ENCODE measurements at places on chromosomes 13 and 19. TPM values are rescaled to one million over a fixed set of nuclear protein-coding genes. Genes with fewer than 3 reads are reported as not detected.
A peak's percentile ranks its signal among the peaks of the same experiment; 100 is the strongest.

GRCh38 chr13:104757712-104758111 is 1691.5 kb upstream of the SLC10A2 start:
- no peak overlapping the region for H3K4me3 ChIP-seq
- H3K27ac ChIP-seq, result no peak overlapping the region
- DNase-seq, result no peak

CRTC1 gene
- 5.8 TPM for total RNA-seq

DNA sequence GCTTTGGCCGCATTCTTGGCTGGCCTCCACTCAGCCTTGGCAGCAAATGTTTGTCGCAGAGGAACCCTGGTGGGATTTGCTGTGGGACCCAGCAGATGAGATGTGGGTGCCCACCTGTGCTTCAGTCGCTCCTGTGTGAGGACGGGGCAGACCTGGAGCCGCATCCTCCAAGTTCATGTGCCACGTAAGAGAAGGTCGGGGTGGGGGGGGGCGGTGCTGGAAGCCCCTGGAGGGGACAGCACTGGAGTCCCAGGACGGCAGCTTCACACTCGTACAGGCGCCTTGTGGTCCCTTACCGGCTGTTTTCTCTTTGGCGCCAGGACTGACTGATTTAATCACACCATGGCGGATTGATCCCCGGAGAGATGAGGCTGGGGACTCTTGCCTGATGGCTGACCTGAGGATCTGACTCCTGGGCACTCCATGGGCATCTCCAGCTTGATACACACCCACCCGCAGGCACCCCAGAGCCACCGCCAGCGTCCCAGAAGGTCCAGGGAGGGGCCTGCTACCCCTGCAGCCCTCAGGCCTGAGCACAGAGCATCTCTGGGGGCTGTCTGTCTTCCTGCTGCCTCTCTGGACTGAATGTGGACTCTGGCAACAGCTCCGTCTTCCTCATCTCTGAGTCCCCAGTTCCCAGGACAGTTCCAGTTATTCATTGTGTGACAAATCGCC is 10.0 kb upstream of the GRTP1 start:
- no peak overlapping the region for H3K27ac ChIP-seq
- no peaks in the 10 kb centered on the region for H3K27me3 ChIP-seq
- no peaks in the 10 kb centered on the region for H3K36me3 ChIP-seq
- H3K4me1 ChIP-seq, result no peaks in the 10 kb centered on the region
- no peak for DNase-seq
- H3K4me3 ChIP-seq, result no peak overlapping the region

PKN1 gene
- total RNA-seq, result 111 TPM

DNA sequence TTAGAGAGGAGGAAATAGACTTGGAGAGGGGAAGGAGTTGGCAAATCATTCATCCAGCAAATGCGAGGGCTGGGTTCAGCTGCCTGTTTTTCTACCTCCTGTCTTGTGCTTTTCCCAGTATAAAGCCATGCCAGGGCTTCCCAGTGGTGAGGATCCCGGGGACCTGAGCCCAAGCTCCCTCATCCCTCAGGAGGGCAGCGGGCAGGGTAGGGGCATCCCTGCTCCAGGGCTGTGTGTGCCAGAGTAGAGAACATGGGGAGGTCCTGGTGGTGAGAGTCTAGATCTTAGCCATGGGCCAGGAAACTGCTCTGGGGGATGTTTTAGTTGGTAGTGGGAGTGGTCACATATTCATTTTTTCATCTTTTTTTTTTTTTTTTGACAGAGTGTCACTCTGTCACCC is 43.6 kb downstream of the GPR12 start:
- H3K4me3 ChIP-seq, result no peak overlapping the region
- no peaks in the 10 kb centered on the region for H3K27me3 ChIP-seq
- H3K27ac ChIP-seq, result no peak overlapping the region
- no peaks in the 10 kb centered on the region for H3K4me1 ChIP-seq

GRCh38 chr19:55669418-55670279 is 5.4 kb upstream of the EPN1 start:
- H3K4me3 ChIP-seq, result no peak overlapping the region
- H3K27me3 ChIP-seq, result no peaks in the 10 kb centered on the region
- no peaks in the 10 kb centered on the region for H3K4me1 ChIP-seq

MEIOSIN gene
- total RNA-seq, result 0.78 TPM

DNA sequence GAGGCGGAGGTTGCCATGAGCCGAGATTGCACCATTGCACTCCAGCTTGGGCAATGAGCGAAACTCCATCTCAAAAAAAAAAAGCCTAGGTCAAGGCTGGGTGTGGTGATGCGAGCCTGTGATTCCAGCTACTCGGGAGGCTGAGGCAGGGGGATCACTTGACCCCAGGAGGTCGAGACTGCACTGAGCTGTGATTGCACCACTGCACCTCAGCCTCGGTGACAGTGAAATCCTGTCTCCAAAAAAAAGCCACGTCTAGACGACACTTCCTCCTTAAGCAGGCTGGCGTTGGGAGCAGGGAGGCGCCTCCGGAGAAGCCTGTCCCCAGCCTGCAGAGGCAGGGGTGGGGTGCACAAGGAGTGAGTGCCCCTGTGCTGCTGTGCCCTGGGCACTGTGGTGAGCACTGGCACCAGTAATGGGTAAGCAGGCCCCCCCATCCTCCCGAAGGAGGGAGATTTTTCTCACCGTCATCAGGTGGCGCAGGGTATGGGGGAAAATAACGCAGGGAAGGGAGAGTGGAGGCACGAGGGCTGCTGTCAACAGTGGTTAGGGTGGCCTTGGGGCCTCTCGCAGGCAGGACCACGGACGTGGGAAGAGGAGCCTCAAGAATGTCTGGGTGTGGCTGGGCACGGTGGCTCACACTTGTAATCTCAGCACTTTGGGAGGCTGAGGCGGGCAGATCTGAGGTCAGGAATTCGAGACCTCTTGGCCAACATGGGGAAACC is 706 bp downstream of the P2RY11 start:
- H3K36me3 ChIP-seq, result peaks cover 73% of the 10 kb centered on the region
- H3K27me3 ChIP-seq, result no peaks in the 10 kb centered on the region
- H3K4me1 ChIP-seq, result peaks cover 17% of the 10 kb centered on the region
- no peak overlapping the region for H3K27ac ChIP-seq

DNA sequence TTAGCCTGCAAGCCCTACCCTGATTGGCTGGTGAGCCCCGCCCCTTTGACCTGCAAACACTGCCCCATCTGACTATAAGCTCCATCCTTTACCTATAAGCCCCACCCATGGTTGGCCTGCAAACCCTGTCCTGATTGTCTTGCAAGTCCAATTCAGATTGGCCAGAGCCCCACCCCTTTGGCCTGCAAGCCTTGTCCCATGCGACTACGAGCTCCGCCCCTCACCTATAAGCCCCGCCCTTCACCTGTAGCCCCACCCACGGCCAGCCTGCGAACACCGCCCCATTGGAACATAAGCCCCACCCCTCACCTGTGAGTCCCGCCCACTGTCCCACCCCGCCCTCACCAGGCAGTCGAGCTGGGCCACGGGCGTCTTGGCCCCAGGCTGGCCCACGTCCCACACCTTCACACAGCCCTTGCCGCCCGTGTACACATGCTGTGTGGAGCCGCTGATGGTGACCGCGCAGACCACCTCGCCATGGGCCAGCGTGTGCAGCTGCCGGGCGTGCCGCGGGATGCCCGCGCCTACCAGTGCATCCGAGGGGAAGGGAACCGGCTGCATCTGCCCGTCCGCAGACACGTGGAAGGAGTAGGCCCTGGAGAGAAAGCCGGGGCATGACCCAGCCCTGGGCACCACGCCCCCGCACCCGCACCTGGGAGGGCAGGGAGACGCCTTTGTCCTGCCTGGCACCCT is 22.9 kb downstream of the TLE2 start:
- no peak overlapping the region for H3K4me3 ChIP-seq
- H3K4me1 ChIP-seq, result no peaks in the 10 kb centered on the region
- no peak overlapping the region for H3K27ac ChIP-seq
- H3K36me3 ChIP-seq, result peaks cover 81% of the 10 kb centered on the region
- DNase-seq, result no peak
- no peaks in the 10 kb centered on the region for H3K27me3 ChIP-seq

- H3K4me3 ChIP-seq, result peak within 1 kb of the TSS; percentile 74
- no peaks in the 10 kb centered on the region for H3K36me3 ChIP-seq
- peak; percentile 96 for DNase-seq
- H3K27ac ChIP-seq, result peak within 1 kb of the TSS; percentile 95
- no peaks in the 10 kb centered on the region for H3K27me3 ChIP-seq
- peaks cover 10% of the 10 kb centered on the region for H3K4me1 ChIP-seq
Measured at GRCh38 chr19:56507446-56508289, at the start of gene ZNF471. Gene ZNF471, plus strand, starts transcription at chr19:56507855. Its CDS starts 3,717 bp downstream, at chr19:56511572.

RAD23A gene
- total RNA-seq, result 178 TPM

- H3K4me3 ChIP-seq, result no peak overlapping the region
- no peaks in the 10 kb centered on the region for H3K4me1 ChIP-seq
- H3K27me3 ChIP-seq, result no peaks in the 10 kb centered on the region
- H3K36me3 ChIP-seq, result no peaks in the 10 kb centered on the region
- DNase-seq, result peak; percentile 67
Measured at GRCh38 chr13:77028202-77028601, 1.2 kb upstream of the FBXL3 start.

DNA sequence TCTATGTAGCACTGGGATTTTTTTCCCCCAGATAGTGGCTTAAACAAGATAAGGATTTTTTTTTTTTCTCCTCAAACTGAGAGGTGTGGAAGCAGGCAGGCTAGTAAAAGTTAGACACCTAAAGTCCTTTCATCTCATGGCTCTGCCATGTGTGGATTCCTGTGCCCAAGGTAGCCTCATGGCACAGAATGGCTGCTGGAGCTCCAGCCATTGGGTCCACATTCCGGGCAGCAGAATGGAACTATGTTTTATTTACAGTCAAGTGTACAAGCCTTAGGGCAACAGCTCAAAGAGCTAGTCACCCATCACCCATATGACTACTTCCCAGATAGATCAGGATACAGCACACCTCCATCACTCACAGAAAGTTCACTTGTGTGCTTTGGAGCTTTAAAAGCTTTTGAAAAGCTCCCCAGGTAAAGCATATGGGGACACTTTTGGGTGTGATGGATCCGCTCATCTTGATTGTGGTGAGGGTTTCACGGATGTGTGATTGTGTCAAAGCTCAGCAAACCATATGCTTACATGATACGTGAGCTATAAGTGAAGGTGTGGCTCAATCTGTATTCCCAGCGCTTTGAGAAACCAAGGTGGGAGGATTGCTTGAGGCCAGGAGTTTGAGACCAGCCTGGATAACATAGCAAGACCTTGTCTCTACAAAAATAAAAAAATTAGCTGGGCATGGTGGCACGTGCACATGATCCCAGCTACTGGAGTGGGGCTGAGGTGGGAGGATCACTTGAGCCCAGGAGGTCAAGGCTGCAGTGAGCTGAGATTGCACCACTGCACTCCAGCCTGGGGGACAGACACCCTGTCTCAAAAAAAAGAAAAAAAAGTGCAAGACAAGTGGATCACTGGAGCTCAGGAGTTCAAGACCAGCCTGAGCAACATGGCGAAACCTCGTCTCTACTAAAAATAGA is 18.1 kb downstream of the PGLS start:
- H3K4me3 ChIP-seq, result no peak overlapping the region
- no peaks in the 10 kb centered on the region for H3K27me3 ChIP-seq
- no peak overlapping the region for H3K27ac ChIP-seq
- H3K36me3 ChIP-seq, result no peaks in the 10 kb centered on the region
- no peak for DNase-seq
